Activated T-cell treated with anti-CD3 and anti-CD28 coated beads, Interleukin-2, amount 50 U/mL, for 4 hours (primary cell): ENCODE measurements at places on chromosomes 6 and 20. TPM values are rescaled to one million over a fixed set of nuclear protein-coding genes. Genes with fewer than 3 reads are reported as not detected.

DNA sequence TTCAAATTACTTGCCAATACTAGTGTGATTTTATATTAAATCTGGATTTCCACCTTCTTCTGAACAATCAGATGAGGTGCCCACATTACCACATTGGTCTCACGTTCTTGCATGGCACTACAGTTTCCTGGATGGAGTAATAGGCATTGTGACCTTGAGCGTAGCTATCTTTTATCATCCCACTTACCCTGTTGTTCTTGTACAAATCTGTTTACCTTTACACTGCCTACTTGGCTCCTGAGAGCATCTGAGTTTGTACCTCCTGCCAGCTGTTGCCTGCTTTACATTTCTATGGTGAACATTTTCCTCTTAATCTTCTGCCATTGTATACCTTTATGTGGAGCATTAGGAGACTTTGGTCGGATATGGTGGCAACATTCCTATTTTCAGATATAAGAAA lies 90.7 kb downstream of the AKAP7 start:
- no peak for DNase-seq

PTPRK gene
- 17.5 TPM for total RNA-seq

DNA sequence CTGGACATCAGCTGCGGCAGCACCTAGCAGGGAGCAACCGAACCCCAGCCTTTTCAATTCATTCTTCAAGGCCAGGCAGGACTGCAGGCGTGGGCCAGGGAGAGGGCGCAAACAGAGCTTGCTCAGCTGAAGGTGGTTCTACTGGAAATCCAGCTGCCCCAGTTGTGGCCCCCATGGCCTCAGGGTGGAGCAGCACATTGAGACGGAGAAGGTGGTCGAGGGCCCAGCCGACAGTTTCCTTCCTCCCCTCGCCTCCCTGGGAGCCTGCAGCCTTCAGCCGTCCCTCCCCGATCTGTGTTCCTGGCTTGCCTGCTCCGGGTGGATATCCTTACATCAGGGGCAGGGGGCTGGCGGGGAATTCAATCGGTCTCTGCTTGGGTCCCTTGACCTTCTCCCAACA lies 217.8 kb downstream of the ANKRD60 start:
- DNase-seq = no peak

ZNF311 gene
- 0.53 TPM for total RNA-seq

- DNase-seq = no peak
Observed at GRCh38 chr20:753897-754635, 14.2 kb downstream of the SLC52A3 start.

DNA sequence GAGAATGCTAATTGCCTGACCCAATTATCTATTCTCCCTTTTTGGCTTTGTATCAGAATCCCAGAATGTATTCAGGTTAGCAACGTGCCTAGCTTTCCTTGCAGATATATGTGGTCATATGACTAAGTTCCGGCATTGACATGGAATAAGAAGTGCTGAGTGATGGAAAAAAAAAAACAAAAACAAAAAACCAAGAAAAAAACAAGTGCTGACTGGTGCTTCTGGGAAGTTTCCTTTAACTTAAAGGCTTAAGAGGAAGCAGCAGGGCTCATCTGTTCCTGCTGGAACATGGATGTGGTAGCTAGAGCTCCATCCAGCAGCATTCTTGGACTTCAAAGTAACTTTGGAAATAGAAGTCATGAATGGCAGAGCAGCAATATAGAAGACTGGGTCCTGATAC lies 10.4 kb upstream of the RPF2 start:
- no peak for DNase-seq

IL17A gene
- total RNA-seq = 3.9 TPM

DNA sequence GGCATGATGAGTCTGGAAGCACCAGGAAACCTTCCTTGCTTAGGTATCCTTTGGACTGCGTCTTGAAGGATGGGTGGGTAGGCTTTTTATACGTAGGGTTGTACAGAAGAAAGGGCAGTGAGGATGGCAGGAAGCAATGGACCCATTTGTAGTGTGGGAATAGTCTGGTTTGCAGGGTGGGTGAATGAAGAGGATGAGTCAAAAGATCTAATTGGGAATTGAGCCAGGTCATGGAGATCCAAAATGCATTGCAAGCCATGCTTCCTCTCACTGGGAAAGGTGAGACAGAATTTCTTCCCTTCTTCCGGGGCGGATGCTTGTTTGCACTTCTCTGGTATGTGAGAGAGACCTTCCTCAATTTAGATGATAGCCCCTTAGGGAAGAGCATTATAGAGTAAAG lies 10.1 kb upstream of the BTBD3 start:
- no peak for DNase-seq
